ENCODE measurements at places on chromosomes 4 and X. TPM values are rescaled to one million over a fixed set of nuclear protein-coding genes. Genes with fewer than 3 reads are reported as not detected.

GRCh38 chrX:9221781-9222180 is 187.9 kb upstream of the FAM9B start:
- DNase-seq = no peak

Gene TMPRSS11B
- total RNA-seq = not detected

Gene TBC1D9
- 42.8 TPM for total RNA-seq

GRCh38 chr4:4398430-4398829 is 11.5 kb downstream of the NSG1 start:
- DNase-seq = no peak

DNA sequence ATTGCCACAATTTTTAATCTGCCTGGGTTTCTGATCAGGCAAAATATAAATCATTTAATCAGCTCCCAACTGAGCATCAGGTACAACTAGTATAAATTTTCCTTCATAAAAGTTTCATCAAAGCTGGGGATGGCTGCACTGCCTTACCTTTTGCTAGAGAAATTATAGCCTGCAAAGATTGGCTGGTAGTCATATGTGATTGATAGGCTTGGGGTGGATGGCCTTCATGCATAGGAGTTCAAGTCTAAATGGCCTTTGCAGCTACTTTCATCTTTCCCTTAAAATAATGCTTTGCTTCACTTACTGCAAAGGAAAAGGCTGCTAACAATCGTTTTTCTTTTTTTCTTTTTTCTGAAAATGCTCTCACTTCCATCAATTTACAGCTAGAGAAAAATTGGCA is 739.7 kb downstream of the CENPC start:
- no peak for DNase-seq

DNA sequence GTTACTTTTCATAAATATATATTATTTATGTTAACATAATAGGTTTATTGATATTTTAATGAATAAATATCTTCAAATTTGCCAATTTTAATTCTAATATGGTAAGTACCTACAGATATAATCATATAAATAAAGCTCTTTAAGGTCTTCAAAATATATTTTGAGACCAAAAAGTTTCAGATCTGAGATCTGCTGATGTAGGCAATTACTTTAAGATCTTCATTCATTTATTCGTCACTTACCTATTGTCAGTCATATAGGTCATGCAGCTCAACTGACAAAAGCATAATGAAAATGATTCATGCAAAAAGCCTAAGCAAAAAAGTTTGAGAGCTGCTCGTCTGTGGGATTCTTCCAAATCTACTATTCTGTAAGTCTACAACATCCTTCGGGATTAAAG is 64.8 kb downstream of the AFAP1 start:
- no peak for DNase-seq
